ENCODE measurements at places on chromosomes 4 and X.

- ATAC-seq, result no peak
Observed at GRCh38 chr4:105710012-105710600, 1.5 kb downstream of the GSTCD start.

- peak; percentile 12 for ATAC-seq
Observed at GRCh38 chr4:176781739-176782100, 11.0 kb downstream of the VEGFC start.

DNA sequence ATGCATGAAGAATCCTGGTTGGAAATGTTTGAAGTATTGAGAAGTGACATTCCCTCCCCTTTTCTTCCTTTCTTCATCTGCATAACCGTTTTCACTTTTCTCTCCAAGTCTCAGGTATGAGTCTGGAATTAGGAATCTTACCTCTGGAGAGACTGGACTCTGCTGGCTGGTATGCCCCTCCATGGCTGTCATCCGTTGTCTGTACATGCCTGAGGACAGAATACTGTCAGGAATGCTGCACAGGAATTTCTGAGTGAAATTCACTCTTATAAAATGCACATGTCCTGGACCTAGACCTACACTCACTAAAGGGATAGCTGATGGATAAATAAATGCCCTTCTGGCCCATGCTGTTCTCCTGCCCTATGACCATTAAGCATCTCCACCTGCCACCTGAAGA, 179.5 kb downstream of the MSN start:
- no peak for ATAC-seq

DNA sequence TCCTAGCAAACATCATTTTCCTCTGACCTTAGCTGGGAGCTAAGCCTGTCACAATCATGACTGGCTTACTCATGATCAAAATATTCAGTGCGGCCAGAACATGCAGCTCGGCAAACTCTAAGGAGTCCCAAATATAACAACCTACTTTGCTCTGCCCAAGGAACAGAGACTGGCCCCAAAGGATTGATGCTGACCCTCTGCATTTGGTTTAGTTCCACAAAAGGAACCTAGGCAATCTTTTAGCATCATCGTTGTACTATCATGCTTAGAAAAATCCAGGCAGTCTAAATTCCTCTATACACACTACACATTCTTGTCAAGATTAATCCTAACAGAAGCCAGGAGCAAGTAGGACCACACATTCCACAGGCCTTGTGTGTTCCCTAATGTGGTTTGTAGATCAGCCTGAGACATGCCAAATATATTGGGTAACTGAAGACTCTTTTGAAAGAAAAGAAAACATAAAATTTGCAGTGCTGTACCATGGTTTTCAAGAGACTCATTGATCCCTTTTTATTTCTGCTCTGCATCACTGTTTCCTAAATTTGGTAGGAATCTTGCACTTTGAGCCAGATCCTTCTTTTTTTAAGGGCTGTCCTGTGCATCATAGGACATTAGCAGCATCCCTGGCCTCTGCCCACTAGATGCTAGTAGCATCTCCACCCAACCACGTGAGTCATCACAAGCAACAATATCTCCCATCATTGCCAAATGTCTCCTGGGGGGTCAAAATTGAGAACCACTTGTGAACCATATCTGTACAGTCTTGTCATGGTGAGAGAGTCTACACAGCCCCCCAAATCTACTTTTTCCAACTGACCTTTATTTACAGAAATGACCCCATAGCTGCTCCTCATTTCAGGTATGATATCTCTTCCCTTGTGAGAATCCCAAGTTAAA, 17.6 kb upstream of the CC2D2A start:
- peak; percentile 98 for ATAC-seq

- ATAC-seq, result no peak
Observed at GRCh38 chrX:140508958-140509357, 4.1 kb upstream of the SOX3 start.

DNA sequence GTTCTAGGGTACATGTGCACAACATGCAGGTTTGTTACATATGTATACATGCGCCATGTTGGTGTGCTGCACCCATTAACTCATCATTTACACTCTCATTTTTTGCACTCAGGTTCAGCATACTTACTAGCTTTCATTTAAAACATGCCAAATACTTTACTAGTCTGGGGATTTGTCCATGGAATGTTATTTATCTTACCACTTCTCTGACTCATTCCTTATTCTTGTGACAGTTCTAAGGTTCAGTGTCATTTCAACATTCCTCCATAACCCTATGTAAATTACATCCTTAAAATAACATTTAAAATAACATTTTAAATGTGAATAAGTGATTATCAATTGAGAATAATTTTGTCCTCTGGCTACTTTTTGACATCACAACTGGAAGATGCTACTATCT, 19.5 kb upstream of the SYTL5 start:
- ATAC-seq, result no peak

GRCh38 chrX:42619068-42619467, 158.9 kb downstream of the PPP1R2C start:
- no peak for ATAC-seq
